ENCODE measurements at places on chromosomes 4 and X.

- H3K27me3 ChIP-seq: peaks cover 2% of the 10 kb centered on the region
- no peak overlapping the region for H3K4me3 ChIP-seq
These were observed 733.3 kb downstream of the RPA4 start for GRCh38 chrX:97616883-97617530.

DNA sequence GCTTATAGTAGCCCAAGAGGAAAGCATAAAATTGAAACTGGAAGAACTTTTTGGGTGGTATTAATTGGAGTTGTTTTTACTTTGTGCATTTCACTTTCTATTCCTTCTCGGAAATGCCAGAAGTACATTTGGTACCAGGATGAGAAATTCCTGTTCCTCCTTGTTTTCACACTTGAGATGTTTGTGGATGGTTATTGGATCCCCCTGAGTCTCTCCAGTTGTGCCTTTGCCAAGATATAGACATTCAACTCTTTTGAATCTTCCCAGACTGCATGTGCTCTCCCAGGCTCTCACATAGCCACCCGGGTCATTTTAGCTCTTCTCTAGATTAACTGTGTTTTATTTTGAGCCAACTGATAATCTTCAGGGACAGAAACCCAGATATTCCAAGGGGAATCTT, 120.5 kb downstream of the AFF1 start:
- DNase-seq: no peak
- peaks cover 40% of the 10 kb centered on the region for H3K4me1 ChIP-seq
- no peaks in the 10 kb centered on the region for H3K36me3 ChIP-seq
- H3K4me3 ChIP-seq: no peak overlapping the region
- H3K27me3 ChIP-seq: peaks cover 6% of the 10 kb centered on the region

DNA sequence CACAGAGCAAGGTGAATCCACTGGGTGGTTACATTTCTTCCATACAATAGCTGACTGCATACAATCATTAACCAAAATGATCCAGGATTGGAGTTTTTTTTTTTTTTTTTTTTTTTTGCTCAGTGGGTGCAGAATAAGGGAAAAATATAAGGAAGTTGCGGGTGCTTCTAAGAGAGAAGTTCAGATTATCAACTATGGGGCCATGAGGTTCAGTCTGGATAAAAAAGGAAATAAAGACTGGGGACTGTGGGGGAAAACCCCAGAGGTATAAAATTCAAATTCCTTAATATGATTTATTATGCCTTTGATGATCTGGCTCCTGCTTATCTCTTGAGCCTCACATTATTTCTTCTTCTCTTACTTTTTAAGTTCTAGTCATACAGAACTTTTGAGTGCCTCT, 5.9 kb upstream of the EIF1AX start:
- no peak for DNase-seq
- H3K4me1 ChIP-seq: no peaks in the 10 kb centered on the region
- no peaks in the 10 kb centered on the region for H3K27me3 ChIP-seq

DNA sequence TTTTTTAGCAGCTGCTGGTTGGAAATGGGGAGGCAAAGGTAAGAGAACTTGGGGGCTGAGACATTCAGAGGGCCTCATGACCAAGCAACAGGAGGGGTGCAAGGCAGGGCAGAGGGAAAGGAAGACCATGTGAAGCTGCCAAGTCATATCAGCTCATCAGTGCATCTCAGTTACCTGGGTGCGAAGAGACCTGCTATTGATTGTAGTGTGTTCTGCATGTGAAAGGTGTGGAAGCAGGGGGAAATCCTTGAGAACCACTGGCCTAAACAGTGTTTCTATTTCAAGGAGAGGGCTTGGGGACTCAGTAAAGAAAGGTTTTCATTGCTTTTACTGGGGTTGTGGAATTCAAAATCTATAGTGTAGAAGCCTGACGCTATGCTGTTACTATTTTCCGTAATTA, 47.1 kb upstream of the EDA start:
- H3K27ac ChIP-seq: no peak overlapping the region
- no peaks in the 10 kb centered on the region for H3K36me3 ChIP-seq
- no peak for DNase-seq
- peaks cover 2% of the 10 kb centered on the region for H3K27me3 ChIP-seq

DNA sequence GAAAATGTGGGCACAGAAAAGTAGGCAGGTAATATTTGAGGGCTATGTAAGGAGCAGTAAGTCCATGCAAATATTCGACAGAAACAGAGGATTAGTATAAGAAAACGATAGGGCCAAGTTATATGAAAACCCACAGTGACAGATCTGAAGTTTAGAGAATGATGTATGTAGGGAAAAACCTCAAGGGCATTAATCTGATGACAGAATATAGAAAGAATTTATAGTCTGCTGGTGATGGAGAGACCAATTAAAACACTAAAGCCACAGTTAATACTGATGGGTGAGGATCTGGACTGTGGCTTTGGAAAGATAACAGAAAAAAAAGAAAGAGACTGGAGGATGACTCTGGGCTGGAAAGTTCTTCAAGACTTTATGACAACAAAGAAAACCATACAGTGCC, 169.7 kb downstream of the PALLD start:
- no peaks in the 10 kb centered on the region for H3K36me3 ChIP-seq
- H3K27ac ChIP-seq: no peak overlapping the region
- no peak for DNase-seq
- peaks cover 1% of the 10 kb centered on the region for H3K27me3 ChIP-seq

- no peak overlapping the region for H3K27ac ChIP-seq
- no peak for DNase-seq
- no peaks in the 10 kb centered on the region for H3K4me1 ChIP-seq
- no peak overlapping the region for H3K4me3 ChIP-seq
- no peaks in the 10 kb centered on the region for H3K36me3 ChIP-seq
These were observed 186.7 kb downstream of the USP46 start for GRCh38 chr4:52472444-52472843.

GRCh38 chr4:68869274-68869773, 53.5 kb downstream of the UGT2B10 start:
- no peak overlapping the region for H3K27ac ChIP-seq
- no peaks in the 10 kb centered on the region for H3K4me1 ChIP-seq
- no peak for DNase-seq
- no peak overlapping the region for H3K4me3 ChIP-seq
- no peaks in the 10 kb centered on the region for H3K27me3 ChIP-seq

- H3K27ac ChIP-seq: no peak overlapping the region
- no peak overlapping the region for H3K4me3 ChIP-seq
These were observed 31.8 kb upstream of the IQSEC2 start for GRCh38 chrX:53312946-53313727.

GRCh38 chr4:86688026-86688425, 93.9 kb downstream of the PTPN13 start:
- no peak for DNase-seq
- H3K36me3 ChIP-seq: no peaks in the 10 kb centered on the region
- no peaks in the 10 kb centered on the region for H3K27me3 ChIP-seq
- H3K4me3 ChIP-seq: no peak overlapping the region

GRCh38 chr4:8164194-8164565, 5.6 kb upstream of the ABLIM2 start:
- H3K36me3 ChIP-seq: no peaks in the 10 kb centered on the region
- H3K4me1 ChIP-seq: peaks cover 15% of the 10 kb centered on the region
- DNase-seq: no peak
- H3K4me3 ChIP-seq: no peak overlapping the region
- peaks cover 3% of the 10 kb centered on the region for H3K27me3 ChIP-seq
- no peak overlapping the region for H3K27ac ChIP-seq

DNA sequence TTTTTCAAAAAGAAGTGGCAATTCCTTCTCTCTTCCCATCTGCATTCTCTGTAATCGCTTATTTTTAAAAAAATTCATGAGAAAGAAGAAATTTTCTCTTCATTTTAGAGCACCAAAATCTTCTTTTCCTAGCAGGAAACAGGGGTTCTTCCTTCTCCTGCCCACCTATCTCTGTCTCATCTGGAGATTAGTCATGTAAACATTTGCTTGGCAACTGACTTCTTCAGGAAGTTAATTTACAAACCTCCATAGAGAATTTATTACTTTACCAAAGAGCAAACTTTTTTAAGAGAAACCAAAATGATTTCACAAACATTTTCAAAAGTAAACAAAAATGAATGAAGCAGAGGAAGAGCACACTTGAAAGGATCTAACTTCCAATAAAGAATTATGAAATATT, 13.5 kb downstream of the TTC29 start:
- H3K27me3 ChIP-seq: peaks cover 2% of the 10 kb centered on the region
- no peak overlapping the region for H3K4me3 ChIP-seq
- no peak overlapping the region for H3K27ac ChIP-seq
- no peak for DNase-seq
- no peaks in the 10 kb centered on the region for H3K36me3 ChIP-seq

GRCh38 chr4:10048941-10049697, 27.8 kb upstream of the SLC2A9 start:
- DNase-seq: no peak
- peaks cover 4% of the 10 kb centered on the region for H3K36me3 ChIP-seq
- H3K27me3 ChIP-seq: peaks cover 3% of the 10 kb centered on the region
- H3K27ac ChIP-seq: no peak overlapping the region
